Lung (tissue), 17 donors: ENCODE measurements at places on chromosomes 2 and 18. TPM values are rescaled to one million over a fixed set of nuclear protein-coding genes. Genes with fewer than 3 reads are reported as not detected.

GRCh38 chr2:2681711-2682251 is 350.7 kb upstream of the MYT1L start:
- H3K4me3 ChIP-seq: no peak overlapping the region
- DNase-seq: no peak
- H3K4me1 ChIP-seq: no peaks in the 10 kb centered on the region
- no peak overlapping the region for H3K27ac ChIP-seq
- no peaks in the 10 kb centered on the region for H3K36me3 ChIP-seq
- peaks cover 3% of the 10 kb centered on the region for H3K27me3 ChIP-seq

GRCh38 chr2:68426848-68427579 is 40.1 kb downstream of the FBXO48 start:
- no peak for DNase-seq
- H3K27ac ChIP-seq: no peak overlapping the region
- H3K36me3 ChIP-seq: no peaks in the 10 kb centered on the region
- no peak overlapping the region for H3K4me3 ChIP-seq
- H3K4me1 ChIP-seq: no peaks in the 10 kb centered on the region

DNA sequence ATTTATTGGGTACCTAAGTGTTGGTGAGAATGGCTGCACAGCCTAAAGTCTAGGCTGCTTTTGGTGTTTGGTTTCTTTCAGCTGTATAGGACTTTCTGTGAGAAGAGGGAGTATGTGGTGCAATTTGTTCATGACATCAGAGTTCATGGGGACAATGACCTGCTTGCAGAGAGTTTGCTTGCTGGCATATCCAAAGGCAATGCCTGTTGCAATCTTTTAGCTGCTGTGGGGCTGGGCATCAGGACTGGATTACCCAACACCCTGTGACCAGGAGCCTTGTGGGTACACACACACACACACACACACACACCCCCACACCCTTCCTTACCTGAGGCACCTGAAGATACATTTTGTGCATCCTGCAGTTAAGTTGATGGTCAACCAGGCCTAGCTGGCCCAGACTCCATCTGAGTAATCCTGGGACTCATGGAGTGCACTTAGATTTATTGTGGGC is 68.4 kb downstream of the LIPG start:
- H3K4me1 ChIP-seq: peaks cover 8% of the 10 kb centered on the region
- H3K27me3 ChIP-seq: no peaks in the 10 kb centered on the region
- no peak overlapping the region for H3K4me3 ChIP-seq
- H3K36me3 ChIP-seq: no peaks in the 10 kb centered on the region

DNA sequence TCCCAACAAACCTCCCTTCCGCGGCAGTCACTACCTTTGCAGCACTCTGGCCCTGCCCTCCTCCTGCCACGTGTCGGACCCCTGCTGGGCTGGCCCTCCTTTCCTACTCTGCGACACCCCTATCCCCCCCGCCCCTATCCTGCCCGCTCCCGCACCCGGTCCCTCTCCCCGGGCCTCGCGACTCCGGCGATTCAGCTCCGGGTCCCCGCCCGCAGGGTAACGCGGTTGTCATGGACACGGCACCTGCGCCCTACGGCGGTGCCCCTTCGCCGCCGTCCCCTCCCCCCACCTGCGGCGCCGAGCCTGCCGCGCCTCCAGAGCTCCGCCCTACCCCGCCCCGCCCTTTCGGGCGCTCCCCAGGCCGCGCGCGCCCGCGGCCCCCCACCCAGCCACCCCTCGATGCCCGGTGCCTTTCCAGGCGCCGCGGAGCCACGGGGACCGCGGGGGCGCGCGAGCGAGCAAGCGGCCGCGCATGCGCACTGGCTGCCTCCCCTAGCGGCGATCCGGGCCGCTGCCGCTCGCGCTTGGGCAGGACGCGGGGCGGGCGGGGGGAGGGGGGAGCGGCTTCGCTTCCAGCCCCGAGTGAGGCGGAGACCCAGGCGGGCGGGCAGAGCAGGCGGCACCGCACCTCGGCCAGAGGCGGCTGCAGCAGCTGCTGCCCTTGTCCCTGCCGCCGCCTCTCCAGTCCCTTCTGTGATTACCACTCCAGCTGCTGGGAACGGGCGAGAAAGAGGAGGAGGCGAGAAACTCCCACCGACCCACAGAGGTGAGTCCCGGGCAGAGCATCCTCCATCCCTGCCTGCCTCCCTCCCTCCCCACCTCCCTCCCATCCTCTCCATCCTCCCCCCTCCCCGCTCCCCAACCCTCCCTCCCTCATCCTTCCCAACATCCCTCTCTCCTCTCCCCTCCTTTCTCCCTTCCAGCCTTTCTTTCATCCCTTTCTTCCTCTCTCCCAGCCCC is at the start of gene CTNNA2:
Gene CTNNA2, plus strand, starts transcription at position 610 of the 960 bp plus-strand sequence.
- peak within 1 kb of the TSS; percentile 18 for H3K4me3 ChIP-seq
- peak; percentile 65 for DNase-seq
- no peaks in the 10 kb centered on the region for H3K36me3 ChIP-seq
- no peaks in the 10 kb centered on the region for H3K27me3 ChIP-seq

DNA sequence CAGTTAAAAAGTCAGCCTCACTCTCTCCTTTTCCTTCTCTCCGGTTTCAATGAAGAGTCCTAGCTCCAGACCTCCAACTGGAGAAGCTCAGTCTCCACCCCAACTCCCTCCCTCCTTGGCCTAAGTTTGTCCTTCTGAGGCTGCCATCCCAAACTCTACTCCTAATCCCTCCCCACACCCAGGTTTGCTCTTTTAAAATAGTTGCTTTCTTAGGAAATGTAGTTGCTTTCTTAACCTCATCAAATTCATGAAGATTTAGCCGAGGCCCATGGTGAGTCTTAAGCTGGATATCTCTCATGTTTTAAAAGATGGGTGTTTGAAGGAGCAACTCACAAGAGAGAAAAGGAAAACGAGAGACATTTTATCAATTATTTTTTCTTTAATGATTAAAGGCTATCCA is 937 bp upstream of the LANCL1 start:
- H3K36me3 ChIP-seq: no peaks in the 10 kb centered on the region
- H3K27ac ChIP-seq: no peak overlapping the region
- no peak overlapping the region for H3K4me3 ChIP-seq
- DNase-seq: no peak
- no peaks in the 10 kb centered on the region for H3K27me3 ChIP-seq

- peak; percentile 29 for DNase-seq
- H3K36me3 ChIP-seq: peaks cover 10% of the 10 kb centered on the region
- H3K4me3 ChIP-seq: no peak overlapping the region
- H3K4me1 ChIP-seq: no peaks in the 10 kb centered on the region
- H3K27ac ChIP-seq: no peak overlapping the region
Measured at GRCh38 chr2:159557437-159558034, 58.8 kb downstream of the BAZ2B start.

DNA sequence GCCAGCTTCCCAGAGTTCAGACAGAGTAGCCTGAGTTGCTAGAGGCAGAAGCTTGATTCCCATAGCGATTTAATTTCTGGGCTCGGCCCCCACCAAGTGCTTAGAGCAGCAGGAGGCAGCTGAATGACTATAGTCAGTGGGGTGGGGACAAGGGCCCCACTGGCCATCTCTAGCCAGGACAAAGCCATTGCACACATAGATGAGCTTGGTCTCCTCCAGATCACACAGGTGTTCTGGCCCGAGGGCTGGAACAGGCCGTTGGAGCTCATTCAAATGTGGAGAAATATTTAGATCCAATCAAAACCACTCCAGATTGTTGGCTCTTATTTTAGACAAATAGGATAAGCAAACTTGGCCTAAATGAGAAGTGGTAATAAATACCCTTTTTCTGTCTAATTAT is 287.3 kb upstream of the NCKAP5 start:
- H3K4me1 ChIP-seq: no peaks in the 10 kb centered on the region
- no peak for DNase-seq
- H3K4me3 ChIP-seq: no peak overlapping the region
- no peaks in the 10 kb centered on the region for H3K36me3 ChIP-seq
- H3K27ac ChIP-seq: no peak overlapping the region

DNA sequence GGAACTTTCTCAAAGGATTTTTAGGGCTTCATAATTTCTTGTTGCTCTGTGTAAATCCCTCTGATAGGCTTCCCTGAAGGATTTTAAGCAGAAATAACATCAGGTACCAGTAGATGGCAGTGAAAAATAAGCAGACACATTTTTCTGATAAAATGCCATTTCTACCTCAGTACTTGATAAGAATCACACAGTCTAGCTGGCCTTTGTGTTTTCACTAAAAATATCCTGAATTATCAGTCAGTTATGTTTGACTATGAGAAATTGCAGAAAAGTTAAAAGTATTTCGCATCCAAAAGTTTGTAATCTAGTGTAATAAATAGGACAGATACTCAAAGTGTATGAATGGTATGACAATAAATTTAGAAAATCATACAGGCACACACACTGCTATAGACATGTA is 68.7 kb downstream of the DNAJC10 start:
- no peaks in the 10 kb centered on the region for H3K4me1 ChIP-seq
- no peaks in the 10 kb centered on the region for H3K27me3 ChIP-seq
- no peak overlapping the region for H3K27ac ChIP-seq

DNA sequence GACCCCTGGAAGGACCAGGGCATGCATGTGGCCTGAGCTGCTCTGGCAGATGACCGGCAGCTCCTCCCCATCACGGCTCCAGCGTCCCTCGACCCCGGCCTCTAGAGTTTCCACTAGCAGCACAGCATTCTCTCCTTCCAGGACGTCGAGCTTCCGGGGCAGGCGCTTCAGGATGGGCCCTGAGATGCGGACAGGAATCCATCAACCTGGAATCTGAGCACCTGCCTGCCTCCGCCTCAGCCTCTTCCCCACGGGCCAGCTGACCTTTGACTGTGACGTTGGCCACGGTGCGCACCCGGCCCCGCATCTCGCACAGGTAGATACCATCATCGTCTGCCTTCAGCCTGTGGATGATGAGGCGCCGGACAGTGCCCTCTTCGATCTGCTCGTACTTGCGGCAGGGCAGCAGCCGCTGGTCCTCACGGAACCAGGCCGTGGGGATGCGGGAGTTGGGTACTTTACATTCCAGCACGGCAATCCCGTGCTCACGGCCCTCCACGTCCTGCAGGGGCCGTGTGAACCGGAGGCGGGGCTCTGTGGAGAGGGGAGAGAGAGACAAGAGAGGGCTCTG is 3.5 kb downstream of the OBSL1 start:
- H3K27ac ChIP-seq: no peak overlapping the region
- H3K36me3 ChIP-seq: peaks cover 43% of the 10 kb centered on the region
- DNase-seq: no peak
- no peaks in the 10 kb centered on the region for H3K27me3 ChIP-seq

GRCh38 chr2:19883486-19883885 is 18.3 kb downstream of the TTC32 start:
- H3K4me1 ChIP-seq: no peaks in the 10 kb centered on the region
- no peaks in the 10 kb centered on the region for H3K36me3 ChIP-seq
- no peaks in the 10 kb centered on the region for H3K27me3 ChIP-seq
- no peak for DNase-seq
- H3K4me3 ChIP-seq: no peak overlapping the region

GRCh38 chr2:153059338-153060052 is 341.1 kb downstream of the ARL6IP6 start:
- H3K27me3 ChIP-seq: no peaks in the 10 kb centered on the region
- H3K36me3 ChIP-seq: no peaks in the 10 kb centered on the region
- H3K4me1 ChIP-seq: no peaks in the 10 kb centered on the region
- no peak for DNase-seq
- H3K4me3 ChIP-seq: no peak overlapping the region

GRCh38 chr2:42183775-42184174 is 14.6 kb downstream of the EML4 start:
- H3K36me3 ChIP-seq: no peaks in the 10 kb centered on the region
- H3K4me1 ChIP-seq: peaks cover 2% of the 10 kb centered on the region
- DNase-seq: no peak
- H3K4me3 ChIP-seq: no peak overlapping the region
- H3K27ac ChIP-seq: no peak overlapping the region

DNA sequence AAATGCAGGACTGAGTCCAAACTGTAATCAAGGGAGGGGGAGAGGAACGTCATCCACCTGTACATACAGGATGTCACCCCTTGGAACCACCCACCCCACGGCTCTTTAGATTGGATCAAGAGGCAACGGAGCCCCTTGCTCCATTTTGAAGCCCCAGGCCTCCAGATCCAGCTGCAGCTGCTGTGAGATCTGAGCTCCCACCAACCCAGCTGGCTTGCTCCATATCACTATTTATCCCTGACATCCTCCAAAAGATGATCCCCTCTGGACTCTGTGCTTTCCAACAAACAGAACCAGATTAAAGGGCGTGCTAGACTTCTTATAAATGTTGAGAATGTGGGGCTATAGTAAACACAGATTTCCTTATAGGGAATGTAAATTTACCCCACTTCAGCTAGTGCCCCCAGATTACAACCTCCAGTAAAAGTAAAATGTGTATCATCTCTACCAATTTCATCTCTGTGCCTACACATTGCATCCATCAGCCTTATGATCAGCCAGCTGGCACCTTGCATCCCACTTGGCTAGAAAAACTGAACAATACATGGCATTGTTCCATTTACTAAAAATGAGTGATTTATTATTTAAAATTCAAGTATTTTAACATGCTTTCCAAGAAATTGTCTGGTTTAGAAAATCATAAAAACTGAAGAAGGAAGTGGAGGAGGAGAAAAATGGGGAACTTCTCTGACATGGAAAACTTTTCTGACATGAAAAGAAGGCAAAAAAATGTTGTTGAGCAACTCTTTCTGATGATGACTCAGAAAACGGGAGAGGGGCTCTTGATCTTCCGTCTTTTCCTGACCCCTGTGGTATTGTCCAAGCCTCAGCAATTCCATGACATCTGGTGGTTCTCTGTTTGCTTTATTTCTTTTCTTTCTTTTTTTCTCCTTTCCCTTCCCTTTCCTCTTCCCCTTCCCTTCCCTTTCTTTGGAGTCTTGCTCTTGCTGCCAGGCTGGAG is 262.6 kb upstream of the THUMPD2 start:
- no peak for DNase-seq
- H3K27me3 ChIP-seq: no peaks in the 10 kb centered on the region
- H3K27ac ChIP-seq: no peak overlapping the region
- H3K4me1 ChIP-seq: no peaks in the 10 kb centered on the region
- no peak overlapping the region for H3K4me3 ChIP-seq

DNA sequence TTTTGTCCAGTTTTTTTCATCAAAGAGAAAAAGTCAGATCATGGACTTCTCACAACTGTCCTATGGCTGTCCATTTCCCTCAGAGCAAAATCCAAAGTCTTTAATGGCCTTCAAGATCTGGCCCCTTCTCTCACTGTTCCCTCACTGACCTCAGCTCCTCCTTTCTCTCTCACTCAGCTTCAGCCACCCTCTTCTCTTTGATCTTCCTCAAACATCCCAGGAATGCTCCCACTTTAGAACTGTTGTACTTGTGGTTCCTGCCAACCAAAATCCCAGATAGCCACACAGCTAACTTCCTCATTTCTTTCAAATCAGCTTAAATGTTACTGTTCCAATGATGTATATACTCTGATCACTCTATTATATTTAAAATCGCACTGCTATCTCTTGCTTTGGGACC is 82.9 kb downstream of the NUP35 start:
- no peaks in the 10 kb centered on the region for H3K36me3 ChIP-seq
- peak; percentile 17 for DNase-seq
- no peak overlapping the region for H3K27ac ChIP-seq
- no peak overlapping the region for H3K4me3 ChIP-seq

GRCh38 chr2:101375653-101376052 is 11.7 kb downstream of the CREG2 start:
- no peaks in the 10 kb centered on the region for H3K4me1 ChIP-seq
- H3K4me3 ChIP-seq: no peak overlapping the region
- H3K36me3 ChIP-seq: no peaks in the 10 kb centered on the region
- H3K27ac ChIP-seq: no peak overlapping the region
- no peak for DNase-seq
- H3K27me3 ChIP-seq: no peaks in the 10 kb centered on the region

- no peak overlapping the region for H3K27ac ChIP-seq
- peaks cover 10% of the 10 kb centered on the region for H3K4me1 ChIP-seq
- no peaks in the 10 kb centered on the region for H3K36me3 ChIP-seq
- no peaks in the 10 kb centered on the region for H3K27me3 ChIP-seq
Measured at GRCh38 chr2:45654250-45654649, 2.8 kb downstream of the PRKCE start.

Gene ACKR3
- 6.8 TPM for polyA plus RNA-seq

Gene ZFP36L2
- polyA plus RNA-seq: 70.1 TPM

Gene CDCA7
- polyA plus RNA-seq: 0.69 TPM

Gene CRYBA2
- not detected for polyA plus RNA-seq

Gene POTEE
- polyA plus RNA-seq: not detected

Gene ZNF385B
- 43.2 TPM for polyA plus RNA-seq

Gene DQX1
- polyA plus RNA-seq: 0.12 TPM

Gene RAB27B
- polyA plus RNA-seq: 6.7 TPM
